Right renal pelvis (tissue), 4 donors: ENCODE measurements at places on chromosomes 6 and 20. TPM values are rescaled to one million over a fixed set of nuclear protein-coding genes. Genes with fewer than 3 reads are reported as not detected.

GRCh38 chr6:11083491-11083890 is 10.1 kb upstream of the SMIM13 start:
- DNase-seq, result no peak

- no peak for DNase-seq
These were observed 13.7 kb downstream of the CBFA2T2 start for GRCh38 chr20:33503564-33503963.

The WFDC12 gene
- polyA plus RNA-seq, result not detected

- peak; percentile 77 for DNase-seq
These were observed 300.7 kb downstream of the CLIC5 start for GRCh38 chr6:45714741-45715507.

GRCh38 chr6:132587424-132587823 is 2.1 kb downstream of the TAAR5 start:
- DNase-seq, result no peak

GRCh38 chr20:4813863-4814695 is 92.4 kb downstream of the PRND start:
- no peak for DNase-seq

DNA sequence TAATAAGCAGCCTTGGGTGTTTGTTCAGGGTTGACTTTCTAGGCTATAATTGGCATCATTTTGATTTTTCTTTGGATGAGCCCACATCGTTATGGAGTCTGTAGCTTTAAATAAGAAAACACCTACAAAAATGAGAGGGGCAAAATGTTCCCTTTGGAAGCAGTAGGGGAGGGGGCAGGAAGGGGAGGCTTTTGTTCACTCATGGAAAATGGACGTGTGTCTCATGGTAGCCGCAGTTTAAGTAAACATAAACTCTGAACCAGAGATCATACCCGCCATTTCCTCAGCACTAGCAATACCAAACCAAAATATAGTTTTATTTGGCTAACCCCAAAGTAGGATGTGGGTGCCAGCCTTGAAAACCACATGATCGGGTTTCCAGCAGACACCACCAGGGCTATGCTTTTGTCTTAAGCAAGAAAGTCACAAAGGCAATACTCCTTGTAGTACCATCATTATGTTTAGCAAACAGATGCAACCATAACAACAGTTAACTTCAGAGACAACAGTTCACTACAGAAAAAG is 572.5 kb upstream of the JAG1 start:
- DNase-seq, result no peak

DNA sequence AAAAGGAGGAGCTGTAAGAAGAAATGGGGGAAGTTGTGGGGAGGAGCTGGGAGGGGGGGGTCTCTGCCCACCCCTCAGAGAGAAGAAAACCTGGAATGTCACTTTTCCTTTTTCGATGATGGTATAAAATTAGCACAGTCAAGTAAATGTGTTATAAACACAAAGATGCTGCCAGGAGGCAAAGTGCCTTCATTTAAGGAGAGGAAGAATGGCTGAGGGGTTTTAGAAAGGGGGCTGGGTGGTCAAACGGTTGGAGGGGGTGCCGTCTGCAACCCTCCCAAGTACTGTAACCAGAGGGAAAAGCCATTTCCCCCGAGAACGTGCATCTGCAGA is 25.0 kb downstream of the PMEPA1 start:
- no peak for DNase-seq

DNA sequence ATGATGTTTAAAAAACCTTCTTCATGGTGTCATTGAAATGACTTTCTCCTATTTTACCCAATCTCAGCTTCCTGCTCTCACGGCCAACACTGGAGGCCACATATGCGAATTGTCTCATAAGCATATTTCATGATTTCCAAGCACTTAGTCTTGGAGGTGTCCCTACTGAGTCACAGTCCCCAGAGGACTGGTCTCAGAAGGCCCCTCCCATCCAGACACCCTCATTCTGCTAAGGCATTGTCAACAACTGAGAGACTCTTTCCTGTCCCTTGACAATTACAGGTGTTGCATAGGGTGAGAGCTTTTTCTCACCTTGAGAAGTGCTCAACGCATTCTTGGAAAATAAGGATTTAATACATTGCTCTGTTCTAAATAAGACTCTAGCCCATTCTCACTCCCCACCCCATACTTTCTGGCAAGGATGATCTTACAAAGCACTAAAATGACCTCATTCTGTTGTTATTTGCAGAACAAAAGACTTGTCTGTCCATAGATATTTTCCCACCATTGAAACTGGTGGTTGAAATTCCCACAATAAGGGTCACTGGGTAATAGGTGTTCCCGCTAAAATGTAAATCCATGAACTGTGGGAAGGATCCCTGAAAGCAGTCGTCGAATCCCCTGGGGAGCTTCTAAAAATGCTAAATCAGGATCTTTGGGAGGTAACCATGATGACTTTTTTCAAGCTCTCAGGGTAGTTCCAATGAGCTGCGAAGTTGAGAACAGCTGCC is 32.3 kb upstream of the SLC22A23 start:
- DNase-seq, result no peak

- no peak for DNase-seq
These were observed 206.3 kb downstream of the QKI start for GRCh38 chr6:163620670-163621330.

The ARMH2 gene
- polyA plus RNA-seq, result 0.09 TPM

DNA sequence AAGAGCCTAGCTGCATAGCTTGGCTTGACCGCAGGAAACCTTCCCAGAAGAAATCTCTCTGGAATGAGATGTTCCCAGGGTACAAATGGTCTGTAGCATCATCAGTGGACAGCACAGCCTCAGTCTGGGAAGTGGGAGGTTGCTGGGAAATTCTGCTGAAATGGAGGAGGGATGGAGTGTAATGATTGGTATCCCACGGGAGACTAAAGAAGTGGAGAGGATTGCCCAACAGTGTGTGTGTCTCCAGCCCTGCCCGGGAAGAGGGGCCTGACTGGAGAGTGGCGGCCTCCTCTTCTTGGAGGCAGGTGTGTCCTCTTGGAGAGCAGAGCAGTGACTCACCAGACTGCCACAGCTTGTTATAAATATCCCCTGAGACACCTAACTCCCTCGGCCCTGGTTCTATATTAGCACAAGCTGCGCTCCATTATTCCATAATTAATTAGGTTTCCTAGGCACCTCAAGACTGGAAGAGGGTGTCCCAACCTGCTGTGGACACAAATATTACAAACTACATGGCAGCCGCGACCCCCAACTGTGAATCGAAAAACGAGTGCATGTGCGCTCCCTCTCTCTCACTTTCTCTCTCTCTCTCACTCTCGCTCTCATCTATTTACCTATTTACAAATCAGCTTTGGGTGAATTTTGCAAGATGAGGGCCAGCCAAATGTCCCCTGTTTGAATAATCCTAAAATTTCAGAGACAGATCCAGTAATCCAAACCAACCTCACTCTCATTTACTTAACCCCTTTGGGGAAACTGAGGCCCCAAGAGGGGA is 68.8 kb downstream of the FGD2 start:
- DNase-seq, result no peak

DNA sequence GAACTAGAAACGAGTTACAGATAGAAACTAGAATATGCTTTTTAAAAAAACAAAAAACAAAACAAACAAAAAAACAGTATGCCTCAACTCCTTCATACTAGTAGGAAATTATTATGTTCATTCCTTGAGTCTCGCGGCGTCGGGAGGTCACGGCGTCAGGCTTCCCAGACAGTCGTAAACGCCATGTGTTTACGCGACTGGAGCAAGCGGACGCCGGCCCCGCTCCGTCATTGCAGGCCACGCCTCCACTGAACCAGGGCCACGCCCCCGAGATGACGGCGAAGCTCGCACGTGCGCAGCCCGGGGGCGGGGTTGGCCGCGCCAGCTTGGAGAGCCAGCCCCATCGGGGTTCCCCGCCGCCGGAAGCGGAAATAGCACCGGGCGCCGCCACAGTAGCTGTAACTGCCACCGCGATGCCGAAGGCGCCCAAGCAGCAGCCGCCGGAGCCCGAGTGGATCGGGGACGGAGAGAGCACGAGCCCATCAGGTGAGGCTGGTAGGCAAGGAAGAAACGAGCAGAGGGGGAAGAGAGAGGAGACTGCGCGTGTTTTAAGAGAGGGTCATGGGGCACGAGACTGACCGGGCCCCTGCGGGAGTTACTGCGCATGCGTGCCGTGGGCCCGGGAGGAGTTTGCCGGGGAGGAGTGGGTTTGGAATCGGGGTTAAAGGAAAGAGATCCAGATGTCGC is at the start of gene ABCF1:
Gene ABCF1 (plus strand): TSS at position 368 of the 687 bp plus-strand sequence. CDS start 46 bp downstream, at position 414.
- DNase-seq, result peak; percentile 94

DNA sequence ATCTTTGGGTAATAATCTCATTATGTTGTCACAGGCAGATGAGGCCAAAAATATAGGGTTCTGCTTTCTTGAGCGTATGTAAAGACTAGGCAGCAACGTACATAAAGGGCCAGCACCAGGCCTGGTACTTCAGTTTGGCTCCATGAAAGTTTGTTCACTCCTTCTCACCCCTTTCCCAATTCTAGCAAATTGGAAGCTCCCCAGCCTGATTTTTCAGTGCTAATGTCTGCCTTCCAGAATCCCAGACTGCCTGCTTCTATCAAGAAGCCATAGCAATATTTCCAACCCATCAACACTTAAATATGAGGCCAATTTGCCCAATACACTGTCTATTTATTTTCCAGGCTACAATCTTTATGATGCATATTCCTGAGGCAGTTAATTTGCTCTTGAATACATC is 93.4 kb upstream of the PTPRT start:
- DNase-seq, result no peak

DNA sequence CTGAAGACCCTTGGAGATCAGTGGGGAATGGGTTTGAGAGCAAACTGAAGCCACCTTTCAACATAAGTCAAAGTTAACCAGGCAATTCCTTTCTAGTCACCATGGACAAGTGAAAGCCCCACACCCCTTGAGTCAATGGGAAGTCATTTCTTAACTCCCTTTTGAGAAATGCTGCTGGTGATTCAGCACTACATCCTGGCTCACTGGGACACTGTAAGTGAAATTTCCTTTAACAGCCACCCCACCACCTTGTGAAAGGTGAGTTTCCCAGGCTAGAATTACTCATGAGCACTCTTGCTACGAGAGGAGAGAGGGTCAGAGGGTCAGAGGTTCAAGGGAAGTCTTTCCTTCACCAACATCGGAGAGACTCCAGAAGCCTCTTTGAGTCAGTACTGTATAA is 93.3 kb upstream of the MARCKS start:
- no peak for DNase-seq

- DNase-seq, result no peak
These were observed 170.8 kb upstream of the GMDS start for GRCh38 chr6:2416128-2416712.

- no peak for DNase-seq
These were observed 83.4 kb upstream of the XRN2 start for GRCh38 chr20:21219686-21220085.

GRCh38 chr6:41271901-41272395 is 14.5 kb downstream of the TREM1 start:
- no peak for DNase-seq

The CGA gene
- 2.9 TPM for polyA plus RNA-seq

- no peak for DNase-seq
These were observed 11.9 kb downstream of the FOXA2 start for GRCh38 chr20:22572491-22572890.

The MICB gene
- 0.80 TPM for polyA plus RNA-seq

- no peak for DNase-seq
These were observed 215.3 kb downstream of the RNGTT start for GRCh38 chr6:88748141-88748540.

- no peak for DNase-seq
These were observed 73.3 kb downstream of the MRPL14 start for GRCh38 chr6:44053760-44054556.

DNA sequence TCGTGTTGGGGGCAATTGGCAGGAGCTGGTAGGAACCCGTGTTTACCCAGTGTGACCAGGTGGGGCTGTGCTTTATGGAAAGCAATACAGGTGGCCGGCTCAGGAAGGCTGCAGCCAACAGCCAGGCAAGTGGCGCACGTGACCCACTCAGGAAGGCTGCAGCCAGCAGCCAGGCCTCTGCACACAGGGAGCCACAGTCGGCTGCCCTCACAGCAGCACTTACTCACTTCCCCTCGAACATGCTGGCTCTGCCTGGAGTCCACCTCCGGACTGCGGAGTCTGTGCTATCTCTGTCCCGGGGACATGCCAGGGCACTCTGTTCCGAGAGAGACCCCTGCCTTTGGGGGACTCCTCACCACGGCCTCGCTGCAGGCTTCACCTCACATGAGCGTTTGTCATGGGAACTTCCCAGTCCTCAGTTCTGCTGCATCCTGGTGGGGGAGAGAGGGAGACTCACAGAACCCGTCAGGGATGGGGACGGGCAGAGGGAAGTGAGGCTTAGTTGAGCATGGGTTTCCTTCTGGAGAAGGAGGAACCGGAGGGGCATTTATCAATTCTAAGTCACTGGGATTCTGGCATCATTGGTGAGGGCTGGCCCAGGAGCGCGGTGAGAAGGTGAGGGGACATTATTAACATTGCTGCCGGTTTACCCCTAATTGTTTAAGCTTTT is 76.8 kb downstream of the TTLL2 start:
- DNase-seq, result peak; percentile 6
